Renal pelvis (tissue), 12 donors: ENCODE measurements at places on chromosomes 11 and 22.

GRCh38 chr11:78187366-78188285 lies 800 bp downstream of the KCTD21 start:
- no peak for DNase-seq

DNA sequence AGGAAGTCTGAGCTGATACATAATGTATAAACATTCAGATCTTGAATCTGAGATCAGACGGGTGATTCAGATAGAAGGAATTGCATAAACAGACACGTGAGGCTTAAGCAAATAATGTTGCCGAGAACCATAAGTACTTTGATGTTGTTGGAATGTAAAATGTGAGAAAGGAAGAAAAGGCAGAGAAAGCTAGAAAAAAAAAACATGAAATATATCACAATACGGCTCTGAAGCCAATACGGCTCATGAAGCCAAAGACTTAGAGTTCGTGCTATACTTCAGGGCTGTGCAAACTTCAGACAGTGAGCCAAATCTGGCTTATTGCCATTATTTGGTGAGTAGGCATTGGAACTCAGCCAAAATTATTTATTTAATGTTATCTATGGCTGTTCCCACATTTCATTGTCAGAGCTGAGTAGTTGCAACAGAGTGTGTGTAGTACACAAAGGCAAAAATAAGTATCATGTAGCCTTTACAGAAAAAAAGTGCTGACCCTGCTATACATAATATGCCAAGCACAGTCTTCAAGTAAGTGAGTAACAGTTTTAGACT lies 673.3 kb downstream of the CNTN5 start:
- no peak for DNase-seq

DNA sequence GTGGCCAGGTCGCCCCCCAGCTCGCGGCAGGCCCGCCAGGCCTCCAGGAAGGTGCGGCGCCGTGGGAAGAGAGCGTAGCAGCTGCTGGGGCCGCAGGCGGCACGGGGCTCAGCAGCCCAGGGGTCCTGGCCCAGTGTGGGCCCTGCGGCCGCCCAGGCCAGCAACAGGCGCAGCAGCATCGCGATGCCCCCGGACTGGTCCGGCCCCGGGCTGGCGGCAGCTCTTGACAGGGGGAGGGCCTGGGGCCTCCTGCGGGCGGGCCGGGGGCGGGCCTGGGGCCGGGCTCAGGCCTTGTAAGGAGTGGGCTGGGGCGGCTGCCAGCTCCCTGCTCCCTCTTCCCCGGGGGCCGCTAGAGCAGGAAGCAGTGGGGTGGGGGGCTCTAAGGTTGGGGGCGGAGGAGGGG lies at the start of gene CD248:
Gene CD248 (minus strand): TSS at position 196 of the 403 bp plus-strand sequence. CDS start 17 bp downstream, at position 179.
- DNase-seq: peak; percentile 78

- no peak for DNase-seq
Measured at GRCh38 chr22:47781024-47781423, 1018.6 kb downstream of the TBC1D22A start.

DNA sequence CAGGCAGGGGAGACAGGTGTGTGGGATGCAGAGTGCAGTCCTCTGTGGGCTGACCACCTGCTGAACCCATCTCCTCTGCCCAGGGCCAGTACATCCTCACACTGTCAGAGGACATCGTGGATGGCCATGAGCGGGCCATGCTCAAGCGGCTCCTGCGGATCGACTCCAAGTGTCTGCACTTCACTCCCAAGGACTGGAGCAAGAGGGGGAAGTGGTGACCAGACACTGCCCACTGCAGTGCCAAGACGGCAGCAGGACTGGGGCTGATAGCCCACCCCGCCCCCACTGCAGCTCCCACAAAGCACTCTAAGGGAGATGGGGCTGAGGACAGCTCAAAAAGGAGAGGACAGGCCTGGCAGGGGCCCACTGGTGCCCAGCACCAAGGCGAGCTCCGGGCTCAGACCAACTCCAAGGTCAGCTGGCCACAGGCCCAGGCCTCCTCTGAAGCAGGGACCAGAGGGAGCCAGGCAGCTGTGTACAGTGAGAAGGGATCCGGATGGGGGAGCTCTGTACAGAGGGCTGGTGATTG lies 1.6 kb downstream of the RNASEH2C start:
- DNase-seq: no peak

DNA sequence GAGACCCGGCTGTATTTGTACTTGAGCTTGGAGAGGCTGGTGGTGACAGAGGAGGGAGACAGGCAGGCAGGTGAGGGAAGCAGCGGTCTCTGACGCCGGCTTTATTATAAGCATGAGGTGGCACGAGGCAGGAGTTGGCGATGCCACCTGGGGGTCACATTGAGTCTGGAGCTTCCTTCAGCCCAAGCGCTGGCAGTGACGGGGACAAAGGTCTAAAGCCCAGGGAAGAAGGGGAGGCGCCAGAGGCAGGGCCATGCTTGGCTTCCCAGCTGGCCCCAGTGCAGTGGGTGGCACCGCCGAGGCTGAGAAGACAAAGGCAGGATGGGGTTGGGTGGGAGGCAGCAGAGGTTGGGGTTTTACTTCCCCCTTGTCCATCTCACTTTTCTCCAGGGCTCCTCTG lies 4.5 kb downstream of the FXYD2 start:
- no peak for DNase-seq

- DNase-seq: no peak
Measured at GRCh38 chr11:106473089-106473722, 395.7 kb downstream of the AASDHPPT start.

- DNase-seq: no peak
Measured at GRCh38 chr11:80365980-80366379, 925.1 kb upstream of the TENM4 start.

GRCh38 chr11:134478611-134479010 lies 66.6 kb upstream of the B3GAT1 start:
- no peak for DNase-seq

DNA sequence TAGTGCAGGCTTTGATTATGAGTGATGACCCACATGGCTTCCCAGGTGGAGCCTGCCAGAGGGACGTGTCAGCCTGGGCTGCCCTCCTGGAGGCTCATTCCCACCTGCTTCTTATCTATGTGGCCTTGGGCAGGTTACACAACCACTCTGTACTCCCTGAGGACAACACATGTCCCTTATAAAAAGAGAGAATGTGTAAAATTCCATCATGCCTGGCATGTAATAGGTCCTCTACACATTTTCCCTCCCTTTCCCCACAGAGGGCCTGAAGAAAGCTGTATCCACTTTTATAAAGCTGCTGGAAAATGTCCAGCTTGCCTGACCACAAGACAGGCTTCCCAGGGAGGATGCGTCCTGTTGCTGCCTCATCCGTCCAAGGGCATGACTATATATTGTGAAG lies 55.0 kb upstream of the VSTM5 start:
- DNase-seq: no peak

DNA sequence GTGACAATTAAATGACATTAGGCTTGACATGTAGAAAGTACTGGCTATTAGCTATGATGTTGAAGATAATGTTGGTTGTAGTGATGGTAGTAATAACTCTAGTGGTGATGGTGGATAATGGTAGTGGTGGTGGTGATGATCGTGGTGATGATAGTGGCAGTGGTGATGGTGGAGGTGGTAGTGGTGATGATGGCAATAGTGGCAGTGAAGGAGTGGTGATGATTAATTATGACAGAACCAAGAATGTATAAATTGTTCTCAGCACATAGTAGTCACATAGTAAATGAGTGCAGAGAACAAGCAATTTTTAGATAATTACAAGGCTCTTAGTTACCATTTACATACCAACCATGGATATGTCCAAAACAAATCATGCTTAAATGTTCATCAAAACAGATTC lies 5.3 kb upstream of the CD44 start:
- DNase-seq: no peak
